ENCODE measurements at places on chromosomes 2 and 18.

DNA sequence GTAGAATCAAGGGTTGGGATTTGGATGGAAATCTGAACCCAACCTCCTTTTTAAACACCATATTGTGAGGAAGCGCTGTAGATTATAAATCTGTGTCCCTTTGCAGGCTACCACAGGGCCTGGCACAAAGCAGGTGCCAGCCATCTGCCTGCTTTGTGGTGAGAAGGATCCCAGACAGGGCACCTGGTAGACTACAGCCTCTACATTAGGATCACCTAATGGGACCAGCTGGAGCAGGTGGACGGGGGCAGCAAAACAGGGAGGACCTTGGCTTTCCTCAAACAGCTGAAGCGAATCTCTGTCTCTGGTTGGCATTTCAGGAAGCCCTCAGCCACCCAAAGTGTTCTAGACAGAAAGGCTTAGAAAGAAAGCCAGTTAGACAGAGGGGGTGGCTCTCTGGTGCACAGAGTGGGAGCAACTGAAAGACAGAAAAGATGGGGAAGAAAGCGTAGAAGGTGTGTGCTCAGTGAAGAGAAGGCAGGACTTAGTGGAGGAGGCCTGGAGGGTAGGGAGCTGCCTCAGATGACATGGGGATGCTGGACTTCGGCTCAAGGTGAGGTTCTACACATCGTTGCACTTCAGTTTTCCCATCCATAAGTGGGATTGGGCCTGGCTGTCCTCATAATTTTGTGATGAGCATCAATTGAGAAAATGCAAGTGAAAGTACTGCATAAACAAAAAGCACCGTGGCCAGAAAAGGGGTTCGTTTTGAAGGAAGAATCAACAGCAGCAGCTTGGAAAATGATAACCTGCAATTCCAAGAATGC lies 350.8 kb downstream of the CYRIA start:
- DNase-seq, result no peak

DNA sequence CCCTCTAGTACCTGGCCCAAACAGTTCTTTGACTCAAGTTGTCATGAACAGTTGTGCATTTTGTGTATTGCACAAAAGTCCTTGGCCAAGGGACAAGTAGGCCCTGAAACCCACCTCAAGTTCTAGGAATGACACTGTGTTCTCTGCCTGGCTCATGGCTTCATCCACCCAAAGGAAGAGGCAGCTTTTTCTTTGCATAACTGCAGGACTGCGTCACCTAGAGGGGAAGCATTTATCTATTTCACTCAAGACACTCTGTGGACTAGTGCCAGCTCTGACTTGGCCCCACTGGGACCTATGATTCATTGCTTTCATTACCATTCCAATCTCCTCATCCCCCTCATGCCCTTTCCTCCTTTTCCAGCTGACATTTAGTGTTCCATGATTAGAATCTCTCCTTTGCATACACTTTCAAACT lies 119.3 kb upstream of the SIX2 start:
- DNase-seq, result no peak

- no peak for DNase-seq
These were observed 52.6 kb downstream of the ATIC start for GRCh38 chr2:215364157-215365155.

GRCh38 chr2:196851088-196851487 lies 41.9 kb upstream of the C2orf66 start:
- DNase-seq, result no peak

DNA sequence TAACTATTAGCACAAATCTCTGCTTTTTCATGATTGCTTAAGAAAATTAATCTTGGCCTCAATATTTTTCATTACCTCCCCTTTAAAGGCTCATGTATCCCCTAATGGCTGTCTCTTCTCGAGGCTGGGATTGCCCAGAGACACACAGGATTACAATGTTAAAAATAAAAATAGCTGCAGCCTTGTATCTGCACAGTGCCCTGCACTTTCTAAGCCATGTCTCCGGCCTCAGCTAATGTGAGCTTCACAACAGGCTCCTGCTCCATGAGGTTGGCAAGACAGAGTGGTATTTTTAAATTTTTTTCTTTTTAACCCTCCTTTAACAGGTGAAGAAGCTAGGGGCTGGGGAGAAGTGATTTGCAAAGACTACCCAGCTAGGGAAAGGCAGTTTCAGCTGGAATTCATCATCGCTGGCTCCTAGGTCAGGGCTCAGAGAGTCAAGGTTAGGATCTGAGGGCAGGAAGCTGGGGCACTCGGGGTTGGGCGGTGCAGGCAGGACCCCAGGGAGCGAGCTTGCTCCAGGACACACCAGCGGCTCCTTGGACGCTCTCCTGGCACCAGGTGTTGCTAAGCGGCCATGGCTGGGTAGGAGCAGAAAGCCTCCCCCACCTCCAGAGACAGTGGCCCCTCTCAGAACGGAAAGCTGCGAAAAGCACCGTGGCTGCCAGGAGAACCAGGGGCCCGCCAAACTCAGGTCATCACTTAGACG lies 135.6 kb downstream of the SMAD2 start:
- no peak for DNase-seq

GRCh38 chr2:136298631-136299030 lies 180.7 kb upstream of the CXCR4 start:
- no peak for DNase-seq

- no peak for DNase-seq
These were observed 166.6 kb downstream of the RNF144A start for GRCh38 chr2:7083580-7084509.

All from thymus (tissue), 14 donors.